ENCODE measurements at places on chromosomes 5 and 9. TPM values are rescaled to one million over a fixed set of nuclear protein-coding genes. Genes with fewer than 3 reads are reported as not detected.

- H3K4me1 ChIP-seq: no peaks in the 10 kb centered on the region
- H3K27ac ChIP-seq: no peak overlapping the region
- peaks cover 68% of the 10 kb centered on the region for H3K27me3 ChIP-seq
- DNase-seq: no peak
- no peak overlapping the region for H3K4me3 ChIP-seq
Measured at GRCh38 chr5:31596354-31596753, 42.6 kb upstream of the PDZD2 start.

- H3K27ac ChIP-seq: no peak overlapping the region
- H3K4me3 ChIP-seq: no peak overlapping the region
- no peak for DNase-seq
- no peaks in the 10 kb centered on the region for H3K27me3 ChIP-seq
Measured at GRCh38 chr5:13643196-13643595, 301.3 kb downstream of the DNAH5 start.

DNA sequence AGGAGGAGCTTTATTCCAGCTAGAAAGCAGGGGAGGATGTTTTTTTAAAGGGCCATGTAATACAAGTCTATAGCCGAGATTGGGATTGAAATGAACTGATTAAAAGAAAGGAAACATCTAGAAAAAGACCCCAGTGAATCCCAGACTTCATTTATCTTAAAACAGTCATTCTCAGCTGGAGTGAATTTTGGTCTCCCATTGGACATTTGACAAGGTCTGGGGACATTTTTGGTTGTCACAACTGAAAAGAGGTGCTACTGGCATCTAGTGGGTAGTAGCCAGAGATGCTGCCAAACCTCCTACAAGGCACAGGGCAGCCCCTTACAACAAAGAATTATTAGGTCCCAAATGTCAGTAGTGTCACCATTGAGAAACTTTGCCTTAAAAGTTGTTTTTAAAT is 16.3 kb upstream of the SPINK4 start:
- no peak overlapping the region for H3K4me3 ChIP-seq
- no peak for DNase-seq

- no peak for DNase-seq
- peaks cover 8% of the 10 kb centered on the region for H3K27me3 ChIP-seq
- H3K4me1 ChIP-seq: peaks cover 4% of the 10 kb centered on the region
- no peak overlapping the region for H3K4me3 ChIP-seq
- no peak overlapping the region for H3K27ac ChIP-seq
- no peaks in the 10 kb centered on the region for H3K36me3 ChIP-seq
Measured at GRCh38 chr5:129359450-129359849, 100.6 kb upstream of the ADAMTS19 start.

- DNase-seq: no peak
- no peak overlapping the region for H3K27ac ChIP-seq
- no peaks in the 10 kb centered on the region for H3K36me3 ChIP-seq
- no peaks in the 10 kb centered on the region for H3K27me3 ChIP-seq
Measured at GRCh38 chr9:5499157-5499556, 11.2 kb upstream of the PDCD1LG2 start.

DNA sequence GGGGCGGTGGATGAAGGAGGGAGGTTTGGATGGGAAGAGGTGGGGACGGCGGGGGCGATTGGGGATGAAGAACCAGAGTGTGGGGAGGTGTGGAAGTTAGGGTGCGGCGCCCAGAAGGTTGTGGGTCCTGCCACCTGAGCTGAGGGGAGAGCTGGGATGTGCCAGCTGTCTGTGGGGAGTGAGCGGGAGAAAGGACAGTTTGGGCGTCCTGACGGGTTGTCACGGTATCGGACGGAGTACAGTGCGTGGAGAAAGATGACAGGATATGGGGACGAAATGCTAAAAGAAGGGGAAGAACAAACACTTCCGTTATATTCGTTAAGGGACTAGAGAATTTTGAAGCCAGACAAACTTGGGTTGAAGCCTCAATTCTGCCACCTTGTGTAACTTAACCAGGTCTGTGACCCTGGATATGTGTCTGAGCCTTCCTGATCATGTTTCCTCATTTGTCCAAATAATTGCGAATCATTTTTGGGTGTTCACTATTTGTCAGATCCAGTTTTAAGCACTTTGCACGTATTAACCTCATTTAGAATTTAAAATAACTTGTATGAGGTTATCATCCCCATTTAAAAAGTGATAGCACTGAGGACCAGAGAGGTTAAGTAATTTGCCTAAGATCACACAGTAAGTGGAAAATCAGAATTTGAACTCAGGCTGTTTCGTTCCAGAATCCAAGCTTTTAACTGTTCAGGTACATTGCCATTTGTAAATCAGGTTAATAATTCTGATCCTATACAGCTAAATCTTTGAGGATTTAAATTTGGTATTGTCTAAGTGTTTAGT is 689 bp downstream of the CNTRL start:
- no peak for DNase-seq
- peak overlapping the region; percentile 96 for H3K4me3 ChIP-seq
- H3K27ac ChIP-seq: peak overlapping the region; percentile 96
- H3K36me3 ChIP-seq: no peaks in the 10 kb centered on the region

- H3K27me3 ChIP-seq: peaks cover 98% of the 10 kb centered on the region
- no peak for DNase-seq
- H3K4me3 ChIP-seq: no peak overlapping the region
- H3K36me3 ChIP-seq: no peaks in the 10 kb centered on the region
- H3K4me1 ChIP-seq: peaks cover 13% of the 10 kb centered on the region
Measured at GRCh38 chr5:167574464-167574863, 717.0 kb upstream of the WWC1 start.

The NTRK2 gene
- total RNA-seq: 30.9 TPM

The WNT8A gene
- not detected for total RNA-seq

The BHMT2 gene
- not detected for total RNA-seq

The PCBD2 gene
- total RNA-seq: 11.8 TPM

The TUSC1 gene
- not detected for total RNA-seq

All from osteocyte (in vitro differentiated cells).